ENCODE measurements at places on chromosomes 1 and 21. TPM values are rescaled to one million over a fixed set of nuclear protein-coding genes. Genes with fewer than 3 reads are reported as not detected.

GRCh38 chr1:26072305-26072704 is 4.9 kb upstream of the TRIM63 start:
- DNase-seq: no peak

- DNase-seq: no peak
Measured at GRCh38 chr1:174397261-174397660, 50.5 kb upstream of the GPR52 start.

- peak; percentile 68 for DNase-seq
Measured at GRCh38 chr1:150012611-150013010, 2.1 kb upstream of the OTUD7B start.

GRCh38 chr1:156502391-156502893 is 1.9 kb upstream of the MEF2D start:
- DNase-seq: no peak

- no peak for DNase-seq
Measured at GRCh38 chr1:187691439-187691838, 862.7 kb downstream of the PLA2G4A start.

GRCh38 chr21:43712268-43712942 is 6.5 kb upstream of the PDXK start:
- DNase-seq: no peak

DNA sequence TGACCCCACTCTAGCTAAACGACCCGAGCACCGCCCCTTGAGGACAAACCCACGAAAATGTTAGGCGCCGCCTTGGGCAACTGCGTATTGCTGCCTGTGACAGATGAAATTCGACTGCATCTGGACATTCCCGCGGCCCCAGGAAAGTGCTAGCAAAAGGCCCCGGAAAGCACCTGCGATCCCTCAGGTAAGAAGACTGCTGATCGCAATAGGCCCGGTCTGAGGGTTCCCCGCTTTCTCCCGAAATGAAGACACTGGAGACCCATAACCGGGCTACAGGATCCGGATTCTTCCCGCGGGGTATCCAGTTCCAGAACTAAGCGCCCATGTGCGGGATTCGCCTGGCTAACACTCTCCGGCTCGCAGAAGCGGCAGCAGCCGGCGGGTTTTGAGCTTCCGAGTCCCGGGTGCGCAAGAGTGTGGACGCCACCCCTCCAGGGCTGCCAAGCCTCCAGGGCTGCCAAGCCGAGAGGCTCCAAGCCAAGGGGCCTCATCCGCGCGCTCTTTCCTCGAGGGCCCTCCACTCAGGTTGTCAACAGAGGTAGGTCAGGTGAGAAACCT is 157.9 kb upstream of the NBPF11 start:
- no peak for DNase-seq

- no peak for DNase-seq
Measured at GRCh38 chr1:22271847-22272801, 129.2 kb upstream of the WNT4 start.

GRCh38 chr1:204928671-204929486 is 58.2 kb downstream of the NFASC start:
- peak; percentile 35 for DNase-seq

DNA sequence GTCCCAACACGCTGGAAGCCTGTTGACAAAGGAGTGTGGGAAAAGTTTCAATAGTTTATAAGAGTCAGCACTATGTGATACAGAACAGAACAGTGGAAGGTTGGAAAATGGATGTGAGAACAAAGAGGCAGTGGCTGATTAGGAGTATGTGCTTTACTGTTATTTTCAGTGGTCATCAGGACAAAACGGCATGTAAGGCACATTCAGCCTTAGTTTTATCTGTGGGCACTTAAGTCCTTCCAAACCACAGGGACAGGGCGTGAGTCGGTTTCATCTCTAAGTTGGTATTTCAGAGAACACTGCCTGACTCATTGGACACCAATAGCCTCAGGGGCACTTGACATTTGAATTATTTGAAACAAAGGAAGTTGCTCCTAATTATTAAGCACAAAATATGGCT is 306.9 kb downstream of the ASTN1 start:
- no peak for DNase-seq

DNA sequence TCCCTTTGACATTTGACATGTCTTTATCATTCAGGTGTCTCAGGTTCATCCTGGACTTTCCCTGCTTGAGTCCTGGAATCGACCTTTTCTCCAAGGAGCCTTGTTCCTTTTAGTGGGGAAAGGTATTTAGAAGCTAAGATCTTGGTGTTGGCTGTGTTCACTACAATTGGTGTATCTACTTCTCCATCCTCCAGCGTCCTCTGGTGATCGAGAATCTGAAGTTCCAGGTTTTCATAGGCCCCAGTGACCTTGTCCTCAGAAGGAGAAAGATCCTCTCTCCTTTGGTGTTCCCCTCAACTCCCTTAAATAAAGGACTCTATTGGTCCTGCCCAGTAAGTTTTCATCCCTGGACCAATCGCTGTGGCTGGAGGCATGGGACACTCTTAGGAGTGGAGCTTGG is 22.1 kb downstream of the MROH7 start:
- no peak for DNase-seq

- no peak for DNase-seq
Measured at GRCh38 chr1:202291961-202292712, 49.6 kb downstream of the UBE2T start.

DNA sequence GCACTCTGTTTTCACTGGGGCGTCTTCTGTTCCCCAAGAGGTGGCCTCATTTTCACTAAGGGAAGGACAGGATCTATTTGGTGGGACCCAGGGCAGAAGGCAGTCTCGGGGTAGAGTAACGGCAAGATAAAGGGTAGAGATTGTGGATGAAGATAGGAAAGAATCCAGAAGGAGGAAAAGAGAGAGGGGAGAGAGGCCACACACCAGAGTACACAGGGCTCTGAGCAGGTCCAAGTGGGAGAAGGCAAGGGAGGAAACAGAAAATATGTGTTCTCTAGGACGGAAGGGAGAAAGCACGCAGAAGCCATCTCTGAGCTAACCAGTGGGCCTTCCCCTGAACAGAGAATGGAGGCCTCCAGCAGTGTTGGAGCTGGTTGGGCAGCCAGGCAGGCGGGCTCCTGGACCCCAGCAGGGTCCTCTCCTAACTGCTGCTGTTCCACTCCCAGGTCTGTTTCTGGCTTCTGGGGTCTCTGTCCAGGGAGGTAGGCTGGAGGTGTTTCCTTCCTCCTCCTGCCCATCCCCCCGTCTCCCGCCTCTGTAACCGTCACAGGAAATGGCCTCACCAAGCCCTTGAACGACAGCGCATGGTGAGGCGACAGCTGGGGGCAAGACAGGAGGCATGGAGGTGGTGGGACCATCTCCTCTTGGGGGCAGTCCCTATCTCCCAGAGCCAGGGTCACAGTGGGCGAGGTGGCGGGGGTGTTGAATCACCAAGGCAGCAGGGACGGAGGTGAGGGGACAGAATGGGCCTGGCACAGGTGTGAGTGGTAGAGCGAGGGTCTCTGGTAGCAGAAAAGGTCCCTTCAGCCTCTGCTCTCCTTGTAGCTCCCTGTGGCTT is 649 bp downstream of the PTPN7 start:
- no peak for DNase-seq

DNA sequence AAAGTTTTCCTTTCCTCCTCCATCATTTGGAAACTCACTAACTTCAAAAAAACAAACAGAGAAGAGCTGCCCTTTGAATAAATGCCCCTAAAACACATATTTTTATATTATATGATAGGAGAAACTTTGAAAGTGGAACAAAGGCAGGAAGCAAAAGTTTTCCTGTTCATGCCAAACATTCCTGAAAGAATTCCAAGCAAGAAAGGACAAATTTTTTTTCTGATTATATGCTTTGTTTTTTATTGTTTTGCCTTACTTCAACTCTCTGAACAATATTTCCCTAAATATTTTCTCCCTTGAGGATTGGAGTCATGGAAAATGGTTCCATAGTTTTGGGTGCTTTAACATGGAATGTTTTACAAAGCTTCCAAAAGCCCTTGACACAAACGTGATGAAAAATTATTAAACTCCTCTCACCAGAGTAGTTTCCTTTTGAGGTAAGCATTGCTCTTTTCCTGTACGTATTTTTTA is 638.5 kb upstream of the CAMK1G start:
- no peak for DNase-seq

Gene CR1L
- not detected for total RNA-seq

Gene OR2T2
- total RNA-seq: not detected

All from sigmoid colon (tissue), 7 donors.